NCI-H187 (cell line): ENCODE measurements at places on chromosomes 7 and 10.

- no peak for DNase-seq
These were observed 1087.0 kb upstream of the LRRTM3 start for GRCh38 chr10:65838811-65839210.

DNA sequence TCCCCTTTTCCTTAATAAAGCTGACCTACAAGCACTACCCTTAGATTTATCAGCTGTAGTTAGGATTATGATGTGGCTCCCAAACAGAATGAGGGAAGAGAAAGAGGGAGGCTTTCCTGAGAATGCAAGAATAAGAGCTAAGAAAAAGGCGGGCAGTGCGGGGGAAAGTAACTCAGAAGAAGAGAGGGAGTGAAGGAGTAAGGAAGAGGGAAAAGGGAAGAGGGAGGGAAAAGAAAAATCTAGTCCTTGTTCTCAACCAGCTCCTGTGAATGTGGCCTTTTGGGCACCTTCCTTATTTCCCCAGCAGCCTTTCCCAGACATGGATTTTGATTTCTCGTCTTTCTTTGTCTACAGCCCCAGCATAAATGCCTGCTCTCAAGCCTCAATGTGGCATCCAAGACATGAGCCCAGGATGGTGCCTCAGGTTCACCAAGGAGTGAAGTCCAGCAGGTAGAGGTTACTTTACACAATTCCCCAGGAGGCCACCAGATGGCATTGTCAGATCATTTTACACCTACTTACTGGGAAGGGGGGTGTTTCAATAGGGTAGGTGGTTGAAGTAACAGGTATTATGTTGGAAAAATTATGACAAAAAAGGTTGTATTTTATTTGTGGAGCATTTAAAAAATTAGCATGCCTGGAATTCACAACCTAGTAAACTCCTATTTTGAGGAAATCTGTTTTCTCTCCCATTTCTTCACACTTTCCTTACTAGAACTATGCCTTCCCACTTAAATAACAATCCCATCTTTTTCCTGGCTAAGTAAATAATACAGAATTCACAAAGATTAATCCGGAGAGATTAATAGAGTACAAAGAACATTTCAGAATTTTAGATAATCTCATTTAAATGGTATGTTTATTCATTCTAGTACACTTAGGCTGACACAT lies 106.5 kb downstream of the HTR7 start:
- DNase-seq: no peak

DNA sequence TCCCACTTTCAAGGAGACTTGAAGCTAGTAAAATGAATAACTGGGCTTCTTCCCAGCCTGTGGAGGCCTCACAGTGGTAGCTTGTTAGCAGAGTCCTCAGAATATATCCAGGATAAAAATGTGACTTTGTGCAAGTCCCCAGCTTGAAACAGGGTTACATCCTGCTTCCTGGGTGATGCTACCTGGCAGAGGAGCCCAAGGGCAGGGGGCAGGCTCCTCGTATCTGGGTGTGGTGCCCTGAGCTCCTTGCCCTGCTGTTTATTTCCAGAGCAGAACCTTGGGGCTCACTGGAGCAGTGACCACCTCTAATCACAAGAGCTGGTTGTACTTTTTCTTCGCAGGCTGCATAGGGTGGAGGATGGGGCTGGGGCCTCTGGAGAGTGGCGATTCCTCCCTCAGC lies 94.8 kb downstream of the GRK5 start:
- DNase-seq: no peak

DNA sequence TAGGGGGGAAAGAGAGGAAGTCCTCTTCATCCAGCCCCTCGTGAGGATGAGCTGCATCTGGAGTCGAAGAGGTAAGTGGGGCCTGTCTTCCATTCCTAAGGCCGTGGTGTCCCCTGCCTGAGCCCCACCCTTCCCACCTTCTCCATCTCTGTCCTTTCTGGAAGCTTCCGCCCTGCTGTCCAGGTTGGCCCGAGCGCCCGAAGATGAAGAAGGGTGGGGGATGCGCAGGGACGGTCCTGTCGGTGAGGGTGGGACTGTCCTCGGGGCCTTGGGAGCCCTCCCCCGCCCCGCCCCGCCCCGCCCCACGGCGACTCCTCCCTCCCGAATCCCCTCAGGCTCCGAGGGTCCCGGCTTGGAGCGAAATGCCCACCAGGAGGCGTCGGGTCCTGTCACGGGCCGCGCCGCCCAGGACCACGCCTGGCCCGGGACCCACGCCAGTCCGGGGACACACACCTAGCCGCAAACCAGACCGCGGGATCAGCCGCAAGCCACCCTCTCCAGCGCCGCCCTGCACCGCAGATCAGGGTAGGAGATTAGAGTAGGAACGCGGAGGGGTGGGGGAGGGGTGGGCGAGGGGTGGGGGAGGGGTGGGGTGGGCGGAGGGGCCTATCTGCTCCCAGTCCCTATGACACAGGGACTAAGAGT lies 15.3 kb downstream of the GPRIN2 start:
- DNase-seq: no peak

GRCh38 chr7:148142660-148143248 lies 447.8 kb upstream of the C7orf33 start:
- DNase-seq: peak; percentile 8

DNA sequence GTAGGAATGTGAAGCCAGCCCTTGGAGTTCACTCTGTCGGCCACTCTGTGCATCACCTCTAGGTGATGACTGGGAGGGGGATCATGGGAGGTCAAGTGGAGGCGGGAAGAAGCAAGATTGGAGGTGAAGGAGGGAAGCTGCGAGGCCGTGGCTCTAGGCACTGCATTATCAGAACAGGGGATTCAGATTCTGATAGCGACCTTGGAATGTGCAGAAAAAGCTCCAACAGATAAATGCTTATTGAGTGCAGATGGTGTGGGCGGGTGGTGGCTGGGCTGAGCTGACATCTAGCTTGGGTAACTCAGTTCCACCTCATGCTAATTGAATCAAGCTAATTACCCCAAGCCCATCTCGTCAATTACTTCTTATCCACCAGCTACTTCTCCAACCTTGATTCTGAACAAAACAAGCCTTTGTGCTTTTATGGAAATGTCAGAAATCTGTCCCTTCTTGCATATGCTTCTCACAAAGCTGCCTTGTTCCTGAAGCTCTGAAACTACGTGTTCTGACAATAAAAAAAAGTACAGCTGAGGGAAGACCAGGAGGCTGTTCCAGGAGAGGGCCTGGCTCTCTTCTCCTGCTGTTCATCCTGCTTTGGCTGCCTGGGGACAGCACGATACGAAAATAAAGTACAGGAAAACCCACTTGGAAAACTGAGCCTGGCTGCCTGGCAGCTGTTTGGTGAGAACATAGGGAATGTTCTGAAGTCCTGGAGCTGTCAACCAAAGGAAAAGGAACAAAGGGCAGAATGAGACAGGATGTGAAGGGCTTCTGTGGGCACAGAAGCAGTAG lies 27.5 kb downstream of the STRA8 start:
- DNase-seq: no peak

- no peak for DNase-seq
These were observed 916 bp downstream of the LAMB1 start for GRCh38 chr7:108001764-108002725.

DNA sequence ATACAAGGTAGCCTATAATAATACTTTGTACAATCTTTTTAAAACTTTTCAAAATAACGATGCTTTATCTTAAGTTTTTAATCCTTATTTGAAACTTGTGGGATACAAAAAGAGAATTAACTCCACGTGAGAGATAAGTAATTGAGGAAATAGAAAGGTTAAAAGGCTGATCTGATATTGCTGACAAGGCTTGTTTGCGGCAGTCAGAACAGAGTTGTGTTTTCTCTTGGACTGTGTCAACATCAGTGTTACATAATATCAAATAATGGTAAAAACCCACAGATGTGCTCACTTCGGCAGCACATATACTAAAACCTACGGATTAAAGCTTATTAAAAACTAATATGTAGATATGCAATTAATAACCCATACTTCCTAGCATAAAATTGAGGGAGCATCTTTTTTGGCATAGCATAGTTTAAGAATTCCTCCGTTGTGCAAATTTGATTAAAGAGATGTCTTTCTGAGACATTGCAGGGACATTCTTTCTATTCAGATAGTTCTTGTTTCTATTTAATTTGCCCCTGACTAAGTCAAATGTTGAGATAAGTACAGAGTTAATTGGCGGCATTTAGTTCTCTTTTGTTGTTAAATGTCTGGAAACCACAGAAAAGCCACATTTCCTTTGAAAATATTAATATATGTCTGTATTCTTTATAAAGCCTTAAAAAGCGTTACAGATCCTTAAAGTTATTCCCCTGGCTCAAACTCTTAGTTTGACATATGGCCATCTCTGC lies 63.3 kb downstream of the FAM185A start:
- no peak for DNase-seq

GRCh38 chr7:149109969-149110368 lies 16.2 kb downstream of the ZNF425 start:
- no peak for DNase-seq

GRCh38 chr7:107495516-107495915 lies 25.7 kb downstream of the GPR22 start:
- no peak for DNase-seq

DNA sequence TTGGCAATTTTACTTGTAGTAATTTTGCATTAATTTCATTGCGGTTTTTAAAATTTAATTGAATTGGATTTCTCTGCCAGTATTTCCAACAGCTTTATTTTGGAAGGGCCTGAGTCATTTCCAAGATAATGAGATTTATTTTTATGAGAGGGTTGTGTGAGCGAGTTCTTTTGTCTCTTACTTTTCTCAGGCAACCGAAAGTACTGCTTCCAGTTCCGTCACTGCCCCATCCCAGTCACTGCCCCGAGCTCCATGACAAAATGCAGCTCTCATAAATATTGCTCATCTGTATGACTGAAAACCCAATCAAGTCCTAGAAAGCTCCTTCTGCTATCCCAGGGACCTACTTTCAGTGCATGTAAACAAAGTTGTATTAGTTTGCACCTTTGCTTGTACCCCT lies 468.4 kb upstream of the SEMA3D start:
- no peak for DNase-seq

DNA sequence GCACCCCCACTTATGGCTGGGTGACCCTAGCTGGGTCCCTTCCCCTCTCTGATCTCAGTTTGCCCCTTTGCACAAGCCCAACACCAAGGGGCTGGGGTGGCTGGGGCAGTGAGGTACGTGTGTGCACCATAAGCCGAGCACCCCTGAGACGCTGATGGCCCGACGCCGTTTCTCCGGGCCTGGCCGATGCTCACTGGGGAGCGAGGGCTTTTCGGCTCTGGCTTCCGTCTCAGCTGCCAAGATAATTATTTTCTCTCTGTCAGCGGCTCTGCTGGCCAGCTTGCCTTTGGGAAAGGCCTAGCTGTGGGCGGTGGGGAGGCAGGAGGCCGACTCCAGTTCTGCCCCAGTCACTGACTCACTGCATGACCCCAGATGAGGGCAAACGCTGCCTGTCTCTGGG lies 91.0 kb downstream of the ZMIZ1 start:
- DNase-seq: no peak

DNA sequence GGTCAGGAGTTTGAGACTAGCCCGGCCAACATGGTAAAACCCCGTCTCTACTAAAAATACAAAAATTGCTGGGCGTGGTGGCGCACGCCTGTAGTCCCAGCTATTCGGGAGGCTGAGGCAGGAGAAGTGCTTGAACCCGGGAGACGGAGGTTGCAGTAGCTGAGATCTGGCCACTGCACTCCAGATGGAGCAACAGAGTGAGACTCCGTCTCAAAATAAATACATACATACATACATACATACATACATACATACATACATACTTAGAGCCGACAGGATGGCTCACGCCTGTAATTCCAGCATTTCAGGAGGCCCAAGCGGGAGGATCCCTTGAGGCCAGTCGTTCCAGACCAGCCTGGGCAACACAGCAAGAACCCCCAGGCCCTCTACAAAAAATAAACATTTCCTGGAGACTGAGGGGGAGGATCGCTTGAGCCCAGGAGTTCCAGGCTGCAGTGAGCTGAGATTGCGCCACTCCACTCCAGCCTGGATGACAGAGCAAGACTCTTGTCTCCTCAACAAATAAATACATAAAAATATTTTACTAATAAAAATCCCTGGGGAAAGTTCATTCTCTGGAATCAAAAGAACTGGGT lies 90.9 kb upstream of the TNRC18 start:
- DNase-seq: no peak

- DNase-seq: no peak
These were observed 67.0 kb upstream of the VIPR2 start for GRCh38 chr7:159211540-159212182.

DNA sequence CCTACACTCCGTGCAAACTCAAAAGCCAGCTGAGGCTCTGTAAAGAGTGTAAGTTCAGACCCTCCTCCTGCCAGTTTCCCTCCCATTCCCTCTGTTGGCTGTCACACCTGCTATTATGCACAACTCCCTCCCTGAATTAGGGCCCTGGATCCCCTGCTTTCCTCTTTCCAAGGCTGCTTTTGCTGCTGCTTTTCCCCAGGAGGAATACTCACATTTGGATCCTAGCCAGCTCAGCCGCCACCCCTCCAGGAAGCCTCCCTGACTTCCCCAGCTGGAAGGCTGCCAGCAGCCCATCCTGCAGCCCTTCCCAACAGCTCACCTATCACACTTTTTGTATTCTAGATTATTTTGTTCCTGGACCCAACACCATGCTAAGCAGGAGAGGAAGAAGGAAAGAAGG lies 40.9 kb upstream of the WDR11 start:
- DNase-seq: no peak

DNA sequence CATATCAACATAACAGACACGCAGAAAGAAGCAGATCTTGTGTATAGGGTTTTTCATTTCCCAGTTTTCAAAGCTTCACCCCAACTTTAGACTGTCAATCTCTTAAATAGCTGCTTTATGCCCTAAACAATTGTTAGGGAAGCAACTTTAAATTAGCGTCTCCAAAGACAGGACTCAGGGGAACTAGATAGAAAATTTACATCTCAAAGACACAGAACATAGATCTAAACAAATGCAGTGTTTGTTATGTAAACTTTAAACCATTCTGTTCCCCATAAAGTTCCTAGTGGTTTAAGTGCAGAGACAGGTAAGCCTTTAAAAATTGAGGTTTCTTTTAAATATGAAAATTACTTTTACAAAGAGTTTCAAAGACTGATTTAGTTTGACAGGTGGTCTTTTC lies 379.2 kb upstream of the GHITM start:
- no peak for DNase-seq
